ENCODE measurements at places on chromosomes 5 and 9.

GRCh38 chr9:114757984-114758383 is 47.9 kb downstream of the TNFSF15 start:
- DNase-seq = no peak

DNA sequence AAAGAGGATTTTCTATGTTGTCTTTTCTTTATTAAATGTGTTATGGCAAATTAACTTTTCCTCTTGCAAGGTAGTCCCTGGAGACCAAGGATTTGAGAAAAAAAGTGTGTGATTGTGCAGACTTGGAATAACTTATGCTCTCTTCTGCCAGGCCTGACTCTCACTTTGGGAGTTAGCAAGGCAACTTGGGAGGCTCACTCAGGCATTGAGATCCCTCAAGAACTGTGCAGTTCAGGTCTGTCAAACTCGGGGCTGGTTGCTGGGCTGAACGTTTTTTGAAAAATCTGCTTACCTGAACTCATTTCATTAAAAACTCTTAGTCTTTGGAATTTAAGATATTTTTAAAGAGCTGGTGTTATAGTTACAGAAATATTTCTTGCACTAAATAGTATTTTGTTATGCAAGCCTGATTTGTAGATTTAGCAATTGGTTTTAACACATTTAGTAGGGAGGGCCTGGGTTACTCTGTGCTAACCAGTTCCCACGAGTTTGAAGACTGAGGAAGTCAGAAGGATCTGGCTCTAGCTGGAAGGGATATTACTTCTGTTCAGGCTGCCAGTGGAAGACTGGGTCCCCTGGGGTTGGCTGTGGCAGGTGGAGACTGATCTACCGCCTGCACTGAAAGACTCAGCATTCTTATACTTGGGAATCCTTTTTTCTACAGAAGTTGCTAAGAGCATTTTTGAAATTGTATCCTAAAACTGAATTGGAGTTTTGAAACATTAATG is 150.4 kb upstream of the PCSK5 start:
- DNase-seq = no peak

GRCh38 chr5:65834306-65834705 is 92.1 kb upstream of the ERBIN start:
- no peak for DNase-seq

DNA sequence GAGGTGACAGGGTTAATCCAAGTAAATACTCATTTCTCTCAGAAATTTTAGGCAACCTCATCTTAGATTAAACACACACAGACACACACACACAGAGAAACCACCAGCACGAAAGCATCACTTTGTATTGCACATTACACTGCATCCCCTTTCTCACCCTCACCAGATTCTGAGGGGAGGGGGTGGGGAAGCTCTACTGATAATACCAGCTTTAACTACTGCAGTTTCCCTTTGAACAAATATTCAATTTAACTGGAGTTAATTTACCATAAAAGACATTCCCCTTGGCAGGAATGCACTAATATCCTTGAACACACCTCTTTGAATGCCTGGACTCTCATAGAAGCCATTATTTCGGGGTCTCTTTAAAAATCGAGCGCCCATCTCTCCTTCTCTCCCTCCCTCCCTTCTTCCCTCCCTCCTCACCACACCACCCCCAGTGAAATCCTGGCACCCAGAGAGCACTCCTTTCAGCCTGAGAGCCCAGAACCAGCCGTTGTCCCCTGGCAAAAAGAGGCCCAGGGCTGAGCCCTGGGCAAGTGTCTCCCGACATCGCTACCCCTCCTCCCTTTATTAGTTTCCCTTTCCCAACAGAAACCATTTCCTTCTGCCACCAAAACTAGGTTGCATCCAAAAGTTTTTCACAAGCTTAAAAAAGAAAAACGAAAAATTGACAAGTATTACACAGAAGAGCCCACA is 2.8 kb upstream of the NFIB start:
- DNase-seq = peak; percentile 58

DNA sequence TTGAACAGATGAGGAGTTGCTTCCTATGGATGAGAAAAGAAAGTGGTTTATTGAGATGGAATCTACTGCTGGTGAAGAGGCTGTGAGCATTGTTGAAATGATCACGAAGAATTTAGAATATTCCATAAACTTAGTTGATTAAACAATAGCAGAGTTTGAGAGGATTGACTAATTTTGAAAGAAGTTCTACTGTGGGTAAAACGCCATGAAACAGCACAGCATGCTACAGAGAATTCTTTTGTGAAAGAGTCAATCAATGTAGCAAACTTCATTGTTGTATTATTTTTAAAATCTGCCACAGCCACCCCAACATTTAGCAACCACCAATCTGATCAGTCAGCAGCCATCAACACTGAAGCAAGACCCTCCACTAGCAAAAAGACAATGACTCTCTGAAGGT is 309.1 kb downstream of the SPOCK1 start:
- no peak for DNase-seq

DNA sequence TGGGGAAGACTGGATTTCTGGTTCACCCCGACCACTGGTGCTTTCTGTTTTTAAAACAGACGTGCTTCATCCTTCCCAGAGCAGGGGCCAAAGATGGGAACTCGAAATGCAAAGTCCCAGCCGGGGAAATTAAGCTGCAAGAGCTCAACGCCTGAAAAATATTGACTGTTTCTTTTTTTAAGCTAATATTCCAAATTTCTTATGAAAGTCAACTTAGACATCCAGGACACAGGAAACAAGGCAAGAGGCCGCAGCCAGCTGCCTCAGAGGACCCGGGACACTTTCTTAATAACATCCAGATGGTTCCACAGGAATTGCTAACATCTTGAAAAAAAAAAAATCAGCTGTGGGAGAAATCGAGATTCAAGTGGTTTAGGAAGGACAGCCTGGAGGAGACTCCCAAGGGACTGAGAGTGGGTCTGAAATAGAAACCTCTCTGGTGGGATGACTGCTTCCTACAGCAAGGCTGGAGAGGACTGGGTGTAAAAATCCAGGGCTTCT is 144.9 kb downstream of the FGF1 start:
- DNase-seq = no peak

GRCh38 chr9:123048748-123049147 is 15.3 kb downstream of the GPR21 start:
- DNase-seq = no peak

DNA sequence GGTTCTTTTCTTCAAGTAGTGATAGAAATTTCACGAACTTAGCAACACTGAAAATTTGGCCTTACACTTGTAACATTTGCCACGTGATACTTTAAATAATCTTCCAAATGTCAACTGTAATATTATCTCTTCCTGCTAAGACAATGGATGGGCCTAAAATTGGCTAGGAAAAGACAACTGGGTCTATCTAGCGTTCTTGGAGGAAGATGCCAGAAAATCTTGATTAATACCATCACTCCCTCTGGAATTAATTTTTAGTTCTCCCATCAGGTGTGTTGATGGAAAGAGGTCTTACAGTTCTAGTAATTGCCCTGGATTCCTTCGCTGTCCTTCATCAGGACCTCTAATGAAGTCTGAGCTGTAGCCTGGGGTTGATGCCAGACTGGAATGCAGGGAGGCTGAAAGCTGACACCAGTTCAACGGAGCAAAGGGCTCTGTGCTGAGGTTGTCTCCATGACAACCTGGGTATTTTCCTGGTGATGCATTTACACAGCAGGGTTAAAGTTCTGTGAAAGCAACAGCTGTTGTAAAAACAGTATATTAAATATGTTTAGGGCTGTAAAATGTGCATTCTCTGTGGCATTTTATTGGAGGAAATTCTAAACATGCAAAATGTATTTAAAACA is 92.3 kb downstream of the GAS1 start:
- DNase-seq = peak; percentile 62

DNA sequence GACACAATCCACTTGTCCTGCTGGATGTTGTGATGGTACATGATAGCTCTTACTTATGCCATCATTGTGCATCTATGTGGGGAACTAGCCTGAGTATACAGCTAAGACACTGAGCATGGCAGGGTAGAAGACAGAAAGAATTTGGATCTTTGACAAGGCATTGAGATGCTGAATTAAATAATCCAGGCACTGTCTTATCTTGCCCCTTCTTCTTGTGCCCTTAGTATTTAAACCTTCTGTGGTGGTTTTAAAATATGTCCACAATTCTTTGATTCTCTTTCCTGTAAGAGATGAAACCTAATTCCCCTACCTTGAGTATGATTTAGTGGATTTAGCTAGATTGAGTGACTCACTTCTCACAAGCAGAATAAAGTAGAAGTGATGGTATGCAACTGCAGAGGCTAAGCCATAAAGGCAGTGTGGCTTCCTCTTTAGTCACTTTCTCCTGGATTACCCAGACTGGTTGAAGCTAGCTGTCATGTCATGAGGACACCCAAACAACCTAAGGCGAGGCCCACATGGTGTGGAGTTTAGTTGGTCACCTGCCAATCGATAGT is 174.0 kb upstream of the NREP start:
- DNase-seq = no peak

DNA sequence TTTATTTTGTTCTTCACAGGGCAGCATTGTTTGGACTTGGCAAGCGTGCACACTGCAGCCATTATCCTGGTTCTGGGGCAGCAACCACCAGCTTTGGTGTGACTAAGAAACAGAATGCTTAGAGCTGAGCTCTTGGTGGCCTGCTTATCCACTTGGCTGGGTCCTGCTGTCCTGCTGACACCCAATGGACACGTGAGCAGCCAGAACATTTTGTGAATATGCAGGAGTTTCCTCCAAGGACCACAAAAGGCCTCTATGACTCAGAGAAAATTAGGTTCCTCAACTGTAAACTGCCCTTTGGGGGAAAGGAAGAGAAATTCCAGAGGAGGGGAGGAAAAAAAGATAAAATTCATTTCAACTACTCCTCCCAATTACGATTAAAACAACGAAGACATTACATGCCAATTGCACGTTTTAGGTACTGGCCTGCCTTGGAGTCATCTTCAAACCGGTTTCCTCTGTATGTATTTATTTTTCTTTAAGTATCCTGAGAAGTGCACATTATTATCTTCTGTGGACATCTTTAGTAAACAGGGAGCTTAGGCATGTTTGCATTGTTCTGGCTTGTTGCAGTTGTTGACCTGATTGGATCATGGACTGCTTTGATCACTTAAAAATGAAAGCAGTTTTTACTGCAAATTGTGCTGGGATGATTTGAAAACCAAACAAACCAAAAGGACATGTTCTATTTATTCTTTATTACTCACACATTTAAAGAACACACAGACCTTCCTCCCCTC is 82.3 kb upstream of the TLE4 start:
- no peak for DNase-seq

- no peak for DNase-seq
Observed at GRCh38 chr5:54313311-54314270, 3.2 kb upstream of the ARL15 start.

DNA sequence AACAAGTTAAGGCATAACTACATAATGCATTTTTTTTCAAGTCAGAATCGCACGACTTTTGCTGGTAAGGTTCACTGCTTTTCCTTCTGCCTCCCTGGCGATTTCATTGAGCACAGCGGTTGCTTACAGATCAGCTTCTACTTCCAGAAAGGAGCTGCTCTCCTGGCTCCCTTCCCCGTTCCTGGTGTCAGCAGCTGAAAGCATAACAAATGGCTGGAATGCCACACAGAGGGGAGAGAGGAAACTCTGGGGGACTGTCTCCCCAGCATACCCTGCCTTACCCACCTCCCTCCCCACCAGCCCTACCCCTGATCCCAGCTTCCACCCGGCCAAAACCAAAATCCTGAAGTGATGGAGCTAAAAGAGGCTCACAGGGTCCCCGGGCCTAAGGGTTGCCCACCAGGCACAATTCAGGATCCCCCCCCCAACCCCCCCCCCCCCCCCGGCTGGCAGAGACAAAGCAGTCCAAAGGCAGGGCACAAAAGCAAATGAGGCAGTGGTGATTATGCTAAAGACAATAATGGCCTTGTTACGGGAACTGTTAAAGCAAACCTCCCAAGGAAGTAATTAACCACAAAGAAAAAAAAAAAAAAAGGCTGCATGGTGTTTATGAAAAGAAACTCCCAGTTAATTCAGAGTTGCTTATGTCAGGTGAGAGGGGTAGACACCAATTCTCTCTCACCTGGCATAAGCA is 126.1 kb upstream of the WWC1 start:
- DNase-seq = no peak

GRCh38 chr5:61357745-61358144 is 25.7 kb downstream of the ZSWIM6 start:
- no peak for DNase-seq

- no peak for DNase-seq
Observed at GRCh38 chr5:58450811-58451629, 8.9 kb downstream of the PLK2 start.

GRCh38 chr5:157541447-157542118 is 34.0 kb downstream of the ADAM19 start:
- DNase-seq = no peak

- no peak for DNase-seq
Observed at GRCh38 chr5:154791535-154791934, 36.4 kb downstream of the LARP1 start.

DNA sequence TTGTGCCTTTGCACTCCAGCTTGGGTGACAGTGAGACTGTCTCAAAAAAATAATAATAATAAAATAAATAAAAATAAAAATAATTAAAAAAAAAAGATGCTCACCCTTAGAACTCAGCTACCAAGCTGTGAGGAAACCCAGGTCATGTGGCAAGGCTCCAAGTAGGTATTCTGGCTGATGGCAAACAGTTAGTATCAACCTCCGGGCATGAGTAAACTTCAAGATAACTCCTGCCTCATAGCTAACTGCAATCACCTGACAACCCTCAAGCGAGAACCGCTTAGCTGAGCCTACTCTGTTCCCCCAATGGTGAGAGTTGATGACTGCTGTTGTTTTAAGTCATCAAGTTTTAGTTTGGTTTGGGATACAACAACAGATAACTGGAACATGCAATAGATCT is 6.1 kb upstream of the SLC44A1 start:
- DNase-seq = no peak
